ENCODE measurements at places on chromosomes 12 and 14.

DNA sequence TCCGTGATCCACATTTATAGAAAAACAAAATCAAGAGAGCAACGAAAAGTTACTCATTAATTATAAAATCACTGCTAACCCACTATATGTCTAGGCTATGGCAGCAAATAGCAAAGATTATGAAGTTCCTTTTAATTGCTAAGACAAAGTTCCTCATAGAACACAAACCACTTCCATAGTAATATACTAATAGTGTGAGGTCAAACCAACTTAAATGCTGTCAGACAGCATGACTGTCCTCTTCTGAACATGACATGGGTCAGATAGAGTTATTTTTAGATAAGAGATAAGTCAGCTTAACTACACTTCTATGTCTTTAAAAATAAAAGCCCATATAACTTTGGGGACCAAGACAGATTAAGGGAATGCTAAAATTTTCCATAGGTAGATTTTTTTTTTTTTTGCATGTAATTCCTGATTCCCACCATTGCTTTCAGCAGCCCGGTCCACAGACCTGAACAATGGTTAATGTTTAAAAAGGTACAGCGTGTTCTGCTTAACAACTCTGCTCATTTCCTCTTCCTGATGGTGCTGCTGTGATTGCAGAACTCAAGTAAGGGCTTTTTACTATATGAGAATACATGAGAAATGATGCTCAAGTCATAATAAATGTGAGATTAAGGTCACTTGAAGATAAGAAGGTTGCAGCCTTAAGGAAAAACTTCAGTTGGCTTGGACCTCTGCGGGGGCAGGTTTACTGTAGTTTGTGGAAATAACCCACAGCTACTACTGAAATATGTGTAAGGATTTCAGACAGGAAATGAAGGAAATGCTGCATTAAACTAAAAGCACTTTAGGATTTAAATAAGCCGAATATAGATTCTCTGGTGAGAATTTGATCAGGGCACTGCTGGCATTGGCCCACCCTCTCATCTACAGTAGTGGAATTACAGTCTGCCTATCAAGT lies 37.7 kb upstream of the DUSP6 start:
- DNase-seq: no peak

- no peak for DNase-seq
These were observed 105.9 kb downstream of the PRMT8 start for GRCh38 chr12:3596703-3597415.

- DNase-seq: peak; percentile 13
These were observed 1.4 kb upstream of the KCNK13 start for GRCh38 chr14:90060312-90060964.

DNA sequence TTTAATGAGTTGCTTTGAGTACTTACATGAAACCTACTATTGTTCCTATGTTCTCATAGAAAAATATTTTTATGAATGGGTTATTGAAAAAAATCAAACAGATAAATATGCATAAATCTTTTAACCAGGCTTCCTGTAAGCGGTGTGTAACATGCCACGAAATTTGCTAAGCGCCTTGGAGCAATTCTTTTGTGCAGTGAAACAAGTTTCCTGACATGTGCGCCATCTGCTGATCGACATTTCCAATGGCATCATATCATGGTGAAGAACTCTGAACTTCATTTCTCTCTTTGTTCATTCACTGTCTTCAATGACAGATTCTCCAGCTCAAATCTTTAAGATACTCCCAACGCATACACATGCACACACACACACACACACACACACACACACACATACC lies 145.6 kb upstream of the NAV3 start:
- DNase-seq: no peak

- no peak for DNase-seq
These were observed 269.6 kb downstream of the ALX1 start for GRCh38 chr12:85549640-85550039.

GRCh38 chr14:55508676-55509075 lies 68.3 kb upstream of the TBPL2 start:
- no peak for DNase-seq

DNA sequence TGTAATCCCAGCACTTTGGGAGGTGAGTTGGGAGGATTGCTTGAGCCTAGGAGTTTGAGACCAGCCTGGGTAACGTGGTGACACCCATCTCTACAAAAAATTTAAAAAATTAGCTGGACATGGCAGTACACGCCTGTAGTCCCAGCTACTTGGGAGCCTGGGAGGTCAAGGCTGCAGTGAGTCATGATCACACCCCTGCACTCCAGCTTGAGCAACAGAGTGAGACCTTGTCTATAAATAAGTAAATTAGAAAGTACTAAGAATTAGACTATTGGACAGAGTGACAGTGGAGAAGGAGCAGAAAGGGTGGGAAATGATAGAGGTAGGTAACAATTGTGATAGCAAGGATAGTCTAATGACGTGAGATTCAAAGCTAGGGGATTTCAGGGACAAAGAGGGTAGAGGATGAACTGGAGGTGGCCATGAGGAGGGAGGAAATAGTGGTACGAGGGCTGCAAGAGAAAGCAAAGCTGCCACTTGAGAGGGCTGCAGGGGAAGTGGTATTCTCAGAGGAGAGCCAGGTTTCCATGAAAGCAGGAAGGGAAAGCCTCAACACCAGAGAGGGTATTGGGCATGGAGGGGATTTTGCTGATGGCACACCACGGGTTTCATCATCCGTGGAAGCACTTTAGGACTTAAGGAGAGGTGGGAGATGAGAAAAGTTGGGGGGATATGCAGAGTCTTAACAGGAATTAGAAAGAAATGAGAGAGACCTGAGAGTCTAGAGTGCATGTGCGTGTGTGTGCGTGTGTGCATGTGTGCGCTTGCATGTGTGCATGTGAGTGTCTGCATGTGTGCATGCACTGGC lies 85.6 kb downstream of the SYNE2 start:
- no peak for DNase-seq

DNA sequence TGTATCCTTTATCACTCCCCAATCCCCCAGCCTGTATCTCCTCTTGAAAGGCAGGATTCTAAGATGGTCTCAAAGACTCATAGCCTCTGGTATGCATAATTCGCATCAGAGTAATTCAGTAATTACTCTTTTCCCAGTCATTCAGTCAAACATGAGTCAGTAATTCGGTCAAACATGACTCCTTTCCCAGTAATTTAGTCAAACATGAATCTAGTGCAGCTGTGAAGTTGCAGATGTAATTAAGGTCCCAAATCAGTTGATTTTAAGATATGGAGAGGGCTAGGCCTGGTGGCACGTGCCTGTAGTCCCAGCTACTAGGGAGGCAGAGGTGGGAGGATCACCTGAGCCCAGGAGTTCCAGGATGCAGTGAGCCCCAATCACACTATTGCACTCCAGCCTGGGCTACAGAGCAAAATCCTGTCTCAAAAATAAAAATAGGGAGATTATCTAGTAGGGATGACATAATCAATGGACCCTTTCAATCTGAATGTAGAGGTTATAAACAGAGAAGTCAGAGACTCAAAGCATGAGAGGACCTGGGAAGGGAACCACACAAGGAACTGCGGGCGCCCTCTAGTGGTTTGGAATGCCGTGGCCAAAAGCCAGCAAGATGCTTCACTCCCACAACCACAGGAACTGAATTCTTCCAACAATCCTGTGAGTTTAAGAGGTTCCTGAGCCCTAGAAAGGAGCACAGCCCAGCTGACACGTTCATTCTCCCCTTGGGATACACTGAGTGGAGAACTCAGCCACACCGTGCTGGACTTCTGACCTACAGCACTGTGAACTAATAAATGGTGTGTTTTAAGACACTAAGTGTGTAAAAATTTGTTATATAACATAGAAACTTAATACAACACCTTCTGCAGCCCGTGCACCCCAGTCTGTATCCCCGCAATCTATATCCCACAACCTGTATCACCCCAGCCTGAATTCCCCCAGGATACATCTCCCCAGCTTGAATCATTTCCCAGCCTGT lies 14.3 kb upstream of the ARMH4 start:
- no peak for DNase-seq

- no peak for DNase-seq
These were observed 18.1 kb downstream of the BDKRB1 start for GRCh38 chr14:96274122-96274521.

- no peak for DNase-seq
These were observed 607 bp downstream of the OS9 start for GRCh38 chr12:57694459-57695019.

DNA sequence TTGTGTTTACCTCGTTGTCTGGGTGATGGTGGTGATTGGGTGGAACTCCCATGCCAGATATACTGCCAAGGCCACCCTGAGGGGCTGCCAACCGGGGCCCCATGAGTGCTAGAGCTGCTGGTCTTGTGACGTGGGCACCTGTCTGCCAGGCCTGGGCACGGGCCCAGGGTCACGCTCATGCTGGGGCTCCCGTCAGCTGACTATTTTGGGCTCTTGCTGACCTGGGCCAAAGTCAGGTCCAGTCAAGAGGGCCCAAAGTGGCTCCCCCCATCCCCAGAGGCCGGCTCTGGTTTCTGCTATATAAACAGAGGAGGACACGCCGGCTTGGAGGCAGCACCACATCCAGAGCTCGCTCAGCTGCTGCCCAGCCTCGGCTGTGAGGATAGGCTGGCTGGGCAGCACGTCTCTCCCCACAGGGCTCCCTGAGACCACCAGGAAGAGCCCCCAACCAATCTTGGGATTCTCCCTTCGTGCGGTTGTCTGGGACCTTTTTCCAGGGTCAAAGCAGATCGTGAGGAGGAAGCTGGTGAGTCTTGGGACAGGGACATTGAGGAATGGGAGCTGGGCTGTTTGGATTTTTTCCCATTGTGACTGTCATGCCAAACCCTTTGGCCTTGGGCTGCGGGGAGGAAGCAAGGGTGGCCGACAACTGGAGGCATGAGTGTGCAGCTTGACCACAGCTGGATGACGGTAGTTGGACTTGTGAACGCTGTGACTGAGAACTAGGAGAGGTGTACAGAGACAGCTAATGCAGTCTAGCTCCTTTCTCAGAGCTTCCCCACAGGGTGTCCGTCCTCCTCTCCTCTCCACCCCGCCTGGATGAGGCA lies 7.6 kb upstream of the NR4A1 start:
- DNase-seq: no peak

DNA sequence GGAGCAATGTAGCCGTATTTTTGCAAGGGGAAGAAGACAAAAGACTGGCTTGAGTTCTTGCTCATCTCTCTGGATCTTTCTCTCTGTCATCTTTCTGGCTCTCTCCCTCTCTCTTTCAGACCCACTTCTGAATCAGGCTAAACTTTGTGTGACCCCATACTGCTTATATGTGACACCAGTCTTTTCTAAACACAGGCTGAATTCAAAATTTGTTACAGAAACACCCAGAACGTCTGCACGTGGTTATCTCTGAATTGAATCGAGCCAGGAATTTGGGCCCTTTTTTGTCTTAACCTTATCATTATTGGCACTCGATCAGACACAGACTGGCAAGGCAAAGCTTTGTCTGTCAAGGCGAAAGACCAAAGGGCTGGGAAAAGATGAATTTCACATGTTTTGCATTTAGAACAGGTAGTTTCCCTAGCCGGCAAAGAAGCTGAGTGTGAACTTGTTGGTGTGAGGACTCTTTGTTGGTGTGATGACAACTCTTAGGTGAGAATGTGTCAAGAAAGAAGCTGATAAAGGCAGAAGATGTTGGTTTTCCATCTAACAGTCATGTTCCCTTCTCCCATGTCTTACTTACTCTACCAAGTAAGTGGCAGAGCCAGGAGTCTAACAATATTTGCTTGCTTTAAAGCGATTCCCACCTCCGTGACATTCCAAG lies 150.2 kb upstream of the RFLNA start:
- no peak for DNase-seq

DNA sequence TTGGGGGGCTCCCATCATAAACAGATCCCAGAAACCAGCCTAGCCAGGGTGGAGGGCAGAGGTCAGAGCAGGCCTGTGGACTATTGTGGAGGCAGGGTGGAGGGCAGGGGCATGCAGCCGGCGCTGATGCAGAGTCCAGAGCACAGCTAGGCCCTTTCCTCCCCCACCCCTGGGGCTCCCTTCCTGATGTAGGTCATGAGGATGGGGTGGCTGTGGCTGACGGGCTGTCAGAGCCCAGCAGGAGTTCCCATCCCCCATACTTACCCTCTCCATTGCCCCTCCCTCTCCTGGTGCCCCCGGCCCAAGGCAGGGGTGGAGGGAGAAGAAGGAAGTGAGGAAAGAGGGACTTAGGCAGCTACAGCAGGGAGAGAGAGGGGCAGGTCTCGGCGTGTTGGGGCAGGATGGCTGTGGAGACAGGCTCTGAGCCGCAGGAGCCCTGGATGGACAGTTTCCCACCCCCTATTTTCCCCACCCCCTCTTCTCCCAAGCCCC lies 5.7 kb upstream of the ZNF385A start:
- DNase-seq: no peak

- DNase-seq: no peak
These were observed 430.0 kb downstream of the ETNK1 start for GRCh38 chr12:23055004-23055403.

DNA sequence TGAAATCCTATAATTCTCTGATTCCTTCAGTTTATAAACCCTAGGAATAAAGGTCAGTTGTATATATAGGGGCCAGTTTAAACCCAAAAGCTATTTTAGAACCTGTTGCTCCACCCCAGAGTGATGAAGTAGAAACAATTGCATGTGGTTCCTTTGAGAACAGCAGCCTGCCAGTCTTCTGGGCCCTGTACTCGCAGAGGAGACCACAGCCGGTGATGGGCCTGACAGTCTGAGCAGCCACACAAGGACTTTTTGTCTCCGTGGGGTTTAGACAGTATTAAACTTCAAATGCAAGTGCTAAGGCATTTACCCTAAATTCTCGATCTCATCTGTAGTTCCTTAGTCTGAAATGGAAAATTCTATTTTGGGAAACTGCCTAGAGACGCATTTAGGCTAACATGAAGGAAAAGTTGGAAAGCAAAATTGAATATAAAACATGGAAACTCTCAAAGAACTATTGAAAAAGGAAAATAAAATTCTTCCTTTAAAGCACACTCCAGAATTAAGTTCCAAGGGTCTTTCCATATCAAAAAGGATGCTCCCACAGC lies 80.6 kb downstream of the PRICKLE1 start:
- no peak for DNase-seq

DNA sequence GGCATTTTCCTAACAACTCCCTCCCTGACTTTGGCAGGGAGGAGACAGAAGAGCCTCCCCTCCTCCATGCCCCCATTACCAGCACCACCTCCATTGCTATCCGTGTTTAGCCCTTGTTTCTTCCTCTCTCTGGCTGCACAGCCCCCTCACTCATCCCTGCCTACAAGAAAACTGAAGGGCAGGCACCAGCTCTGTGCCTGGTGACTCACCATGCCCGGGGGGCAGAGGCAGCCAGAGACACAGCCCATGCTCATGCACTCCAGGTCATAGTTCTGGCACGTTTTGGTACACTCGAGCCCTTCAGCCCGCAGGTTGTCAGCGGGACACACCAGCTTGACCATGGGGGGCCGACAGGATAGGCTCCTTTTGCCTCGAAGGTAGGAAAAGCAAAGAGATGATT lies 80.4 kb downstream of the VWF start:
- DNase-seq: no peak

- no peak for DNase-seq
These were observed 2.2 kb downstream of the SCARB1 start for GRCh38 chr12:124861492-124861891.

GRCh38 chr14:85824526-85824925 lies 294.6 kb downstream of the FLRT2 start:
- no peak for DNase-seq

All from cortex of kidney (tissue), 1 donor.